ENCODE measurements at places on chromosomes 5 and 9. TPM values are rescaled to one million over a fixed set of nuclear protein-coding genes. Genes with fewer than 3 reads are reported as not detected.

DNA sequence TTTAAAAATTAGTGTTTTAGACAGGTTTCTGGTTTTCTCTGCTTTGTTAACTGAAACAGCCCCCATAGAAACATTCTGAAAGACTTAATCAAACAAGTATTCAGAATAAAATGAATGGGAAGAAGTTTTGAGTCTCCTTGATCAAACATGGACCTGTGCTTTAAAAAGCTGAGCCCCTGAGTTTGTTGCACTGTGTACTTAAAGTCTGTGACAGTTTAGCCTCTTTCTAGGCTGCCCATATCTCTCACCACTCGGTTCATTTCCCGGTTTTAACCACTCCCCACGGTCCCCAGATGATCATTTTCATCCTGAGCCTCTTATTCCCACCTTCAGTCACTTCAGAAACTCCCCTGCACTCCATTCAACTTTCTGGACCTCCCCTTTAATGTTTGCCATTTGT is 215.9 kb upstream of the DMRT1 start:
- no peak for DNase-seq

DNA sequence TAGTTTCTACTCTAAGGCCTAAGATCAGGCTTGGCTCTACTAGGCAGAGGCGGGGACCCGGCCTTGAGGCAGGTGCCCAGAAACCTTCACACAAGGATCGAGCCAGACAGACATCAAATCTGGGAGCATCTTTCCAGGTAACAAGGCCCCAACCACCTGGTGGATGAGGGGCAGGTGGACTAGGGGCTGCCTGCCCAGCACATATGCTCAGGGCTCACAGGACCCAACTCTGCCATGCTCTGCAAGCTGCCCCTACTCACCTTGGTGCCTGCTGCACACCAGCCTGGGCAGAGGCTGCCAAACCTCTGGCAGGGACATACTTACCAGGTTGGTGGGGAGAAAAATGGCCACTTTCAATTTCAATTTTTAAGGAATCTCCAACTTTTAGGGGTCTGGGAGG is 2.2 kb upstream of the ZNF618 start:
- DNase-seq = no peak

GRCh38 chr5:160260881-160261815 is 31.8 kb downstream of the FABP6 start:
- DNase-seq = peak; percentile 97

DNA sequence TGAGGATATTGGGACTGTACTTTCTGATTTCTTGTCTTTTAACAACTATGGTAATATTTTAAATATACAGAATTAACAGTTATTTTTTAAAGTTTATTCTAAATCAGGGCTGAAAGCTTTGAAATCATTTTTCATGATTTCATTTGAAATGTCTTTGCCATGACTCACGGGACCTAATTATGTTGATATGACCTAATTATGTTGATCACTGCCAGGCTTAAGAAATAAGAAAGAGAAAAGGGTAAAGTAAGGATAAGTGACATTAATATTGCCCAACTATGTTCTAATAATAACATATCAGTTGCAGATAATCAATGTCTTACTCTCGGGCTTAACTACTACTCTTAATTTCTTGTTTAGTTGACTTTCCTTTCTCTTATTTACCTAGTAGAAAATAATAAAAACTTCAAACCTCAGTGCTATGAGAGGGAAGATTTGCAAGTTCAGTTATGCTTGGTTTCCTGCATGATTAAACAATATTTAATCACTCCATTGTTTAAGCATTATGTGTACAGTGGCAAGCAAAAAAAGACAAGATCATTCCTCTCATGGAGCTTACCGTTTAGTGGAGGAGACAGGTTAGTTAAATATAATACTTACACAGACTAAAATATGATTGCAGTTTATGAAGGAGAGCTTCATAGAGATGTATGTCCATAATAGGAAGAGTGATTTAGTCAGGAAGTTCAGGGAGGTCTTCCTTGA is 67.0 kb upstream of the EIF4EBP3 start:
- DNase-seq = no peak

DNA sequence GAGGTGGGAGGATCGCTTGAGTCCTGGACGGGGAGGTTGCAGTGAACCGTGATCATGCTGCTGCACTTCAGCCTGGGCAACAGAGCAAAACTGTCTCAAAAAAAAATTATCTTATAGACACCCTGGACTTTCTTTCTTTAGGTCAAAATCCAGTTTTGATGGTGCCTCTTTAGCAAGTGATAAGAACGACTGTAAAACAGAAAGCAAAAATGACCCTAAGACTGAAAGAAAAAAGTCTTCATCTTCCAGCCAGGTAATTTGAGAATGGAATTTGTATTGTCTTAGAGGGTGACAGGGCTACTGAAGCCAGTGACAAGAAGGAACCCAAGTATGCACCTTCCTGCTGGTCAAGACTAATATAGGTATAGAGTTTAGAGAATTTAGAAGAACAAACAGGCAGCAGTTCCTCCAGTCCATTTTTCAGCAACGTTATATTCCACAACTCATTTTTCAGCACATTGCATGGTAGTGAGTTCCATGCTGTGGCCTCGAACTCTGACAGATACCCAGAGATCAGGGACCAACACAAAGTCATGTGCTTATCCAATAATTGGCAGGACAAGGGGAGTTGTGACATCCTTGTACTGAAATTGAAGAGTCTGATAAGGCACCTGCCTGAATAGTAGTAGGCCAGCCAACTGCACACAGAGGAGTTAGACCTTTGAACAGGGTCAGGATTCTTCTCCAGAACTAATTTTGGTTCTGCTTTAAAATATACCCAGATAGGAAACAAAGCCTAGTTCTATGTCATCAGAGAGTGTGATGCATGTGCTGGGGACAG is 46.5 kb downstream of the GRAMD2B start:
- DNase-seq = no peak

- DNase-seq = no peak
Measured at GRCh38 chr5:98121036-98121936, 652.2 kb upstream of the RGMB start.

GRCh38 chr5:21856987-21857386 is 996.2 kb downstream of the CDH12 start:
- DNase-seq = no peak

GRCh38 chr9:113720495-113720894 is 155.6 kb upstream of the ZNF618 start:
- no peak for DNase-seq

DNA sequence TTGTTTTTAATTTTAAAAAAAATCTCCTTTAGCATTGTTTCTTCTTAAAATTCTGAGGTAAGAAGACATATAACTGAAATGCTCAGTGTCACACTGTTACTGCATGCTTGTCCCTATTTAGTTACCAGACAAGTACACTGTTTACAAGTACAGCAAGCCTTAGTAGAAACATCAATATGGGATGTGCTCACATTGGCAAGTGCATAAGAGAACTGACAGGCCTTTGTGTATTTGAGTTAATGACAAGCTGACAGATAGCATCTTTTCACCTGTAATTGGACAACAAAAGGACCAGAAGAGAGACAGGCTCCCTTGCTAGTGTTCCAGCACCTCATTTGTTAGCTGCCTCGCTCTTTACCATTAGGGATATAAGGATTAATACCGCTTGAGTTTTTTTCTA is 63.6 kb downstream of the PDE4D start:
- no peak for DNase-seq

DNA sequence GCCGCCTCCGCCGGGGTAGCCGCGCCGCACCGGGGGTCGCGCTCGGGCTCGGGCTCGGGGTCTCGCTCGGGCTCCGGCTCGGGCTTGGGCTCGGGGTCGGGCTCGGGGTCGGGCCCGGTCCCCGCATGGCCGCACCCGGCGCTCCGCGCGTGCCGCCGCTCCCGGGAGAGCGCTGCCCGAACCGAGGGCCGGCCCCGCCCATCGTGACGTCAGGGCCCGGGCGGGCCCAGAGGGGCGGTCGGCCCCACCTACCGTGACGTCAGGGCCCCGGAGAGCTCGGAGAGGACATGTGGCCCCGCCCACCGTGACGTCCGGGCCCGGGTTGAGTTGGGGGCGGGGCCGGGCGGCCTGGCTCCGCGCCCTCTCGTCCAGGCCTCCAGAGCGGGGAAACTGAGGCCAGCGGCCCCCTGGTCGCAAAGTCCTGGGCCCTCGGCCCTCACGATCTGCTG is at the start of gene NSMF:
NSMF (minus strand) TSS at position 183 of the 449 bp plus-strand sequence. CDS start 232 bp downstream, outside the sequence.
- DNase-seq = peak; percentile 97

GRCh38 chr5:137492331-137492730 is 6.8 kb downstream of the SPOCK1 start:
- no peak for DNase-seq

The C5orf63 gene
- total RNA-seq = 7.6 TPM

The RNF130 gene
- total RNA-seq = 34.5 TPM

The CCDC192 gene
- total RNA-seq = not detected

The TNC gene
- 17.6 TPM for total RNA-seq

The PDCD1LG2 gene
- not detected for total RNA-seq

The ACSL6 gene
- total RNA-seq = 0.19 TPM
